ENCODE measurements at places on chromosomes 6 and 20.
A peak's percentile ranks its signal among the peaks of the same experiment; 100 is the strongest.

GRCh38 chr20:63119121-63119962 is 96.6 kb downstream of the YTHDF1 start:
- no peak for DNase-seq

- DNase-seq, result no peak
Measured at GRCh38 chr6:4564801-4565271, 211.4 kb upstream of the CDYL start.

- no peak for DNase-seq
Measured at GRCh38 chr6:116012471-116012949, 48.2 kb downstream of the FRK start.

- no peak for DNase-seq
Measured at GRCh38 chr6:41157323-41157722, 3.2 kb upstream of the TREML1 start.

DNA sequence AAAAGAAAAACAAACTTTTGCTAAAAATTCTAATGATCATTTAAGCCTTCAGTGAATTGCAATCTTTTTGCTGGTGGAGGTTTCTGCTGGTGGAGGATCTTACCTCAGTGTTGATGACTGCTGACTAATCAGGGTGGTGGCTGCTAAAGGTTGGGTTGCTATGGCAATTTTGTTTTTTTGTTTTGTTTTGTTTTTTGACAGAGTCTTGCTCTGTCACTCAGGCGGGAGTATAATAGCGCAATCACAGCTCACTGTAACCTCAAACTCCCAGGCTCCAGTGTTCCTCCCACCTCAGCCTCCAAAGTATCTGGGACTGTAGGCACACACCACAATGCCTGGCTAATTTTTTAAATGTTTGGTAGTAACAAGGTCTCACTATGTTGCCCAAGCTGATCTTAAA is 94.7 kb downstream of the ANKRD6 start:
- DNase-seq, result no peak

DNA sequence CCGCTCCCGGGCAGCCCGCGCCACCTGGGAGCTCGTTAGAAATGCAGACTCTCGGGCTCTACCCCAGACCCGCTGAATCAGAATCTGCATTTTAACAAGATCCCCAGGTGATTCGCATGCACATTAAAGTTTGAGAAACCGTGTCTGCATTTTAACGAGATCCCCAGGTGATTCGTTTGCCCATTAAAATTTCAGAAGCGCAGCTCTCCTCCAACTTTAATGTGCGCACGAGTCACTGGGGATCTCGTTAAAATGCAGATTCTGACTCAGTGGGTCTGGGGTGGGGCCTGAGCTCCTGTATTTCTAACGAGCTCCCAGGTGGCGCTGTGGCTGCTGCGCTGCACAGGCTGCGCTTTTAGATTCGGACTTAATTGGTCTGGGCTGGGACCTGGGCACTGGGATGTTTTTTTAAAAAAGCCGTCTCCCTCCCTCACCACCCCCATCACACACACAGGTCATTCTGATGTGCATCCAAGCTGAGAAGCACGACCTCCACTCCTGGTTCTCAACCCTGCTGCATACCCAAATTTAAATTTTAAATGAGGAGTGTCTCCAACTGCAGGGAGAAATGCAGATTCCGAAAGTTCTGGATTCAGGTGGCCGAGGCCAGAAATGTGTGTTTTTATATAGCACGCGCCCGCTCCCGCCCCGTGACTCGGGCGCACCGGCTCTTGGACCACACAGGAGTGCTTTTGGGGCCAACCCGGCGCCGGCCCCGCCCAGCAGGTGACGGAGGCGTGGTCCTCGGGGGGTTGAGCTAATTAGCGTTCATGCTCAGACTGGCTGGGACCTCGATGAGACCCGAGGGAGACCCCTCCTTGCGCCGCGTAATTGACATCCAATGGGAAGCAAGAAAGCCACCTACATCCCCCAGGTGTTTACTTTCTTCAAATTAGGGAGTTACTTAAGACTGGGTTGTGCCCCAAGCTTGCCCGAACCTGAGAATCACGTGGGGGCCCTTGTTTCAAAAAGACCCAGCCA is 85.8 kb downstream of the ZFP64 start:
- DNase-seq, result no peak

DNA sequence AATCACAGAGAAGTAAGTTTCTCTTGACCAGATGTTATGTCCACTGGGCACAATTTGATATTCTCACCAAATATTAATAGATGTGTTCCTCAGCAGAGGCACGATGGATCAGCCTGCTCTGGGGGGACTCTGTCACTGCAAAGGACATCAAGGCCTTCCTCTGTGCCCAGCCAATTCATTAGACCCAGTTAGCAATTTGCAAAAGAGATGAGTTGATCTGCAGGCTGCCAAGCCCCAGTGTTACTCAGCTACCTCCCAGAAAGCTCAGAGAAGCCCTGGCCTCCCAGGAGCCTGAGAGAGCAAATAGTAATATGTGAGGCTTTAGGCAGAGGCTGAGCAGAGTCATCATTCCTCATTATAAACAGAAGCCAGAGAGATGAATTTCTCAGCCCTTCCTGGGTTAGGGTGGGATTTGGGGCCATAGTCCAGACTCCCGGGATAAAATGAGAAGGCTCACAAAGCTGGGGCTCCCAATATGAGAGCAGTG is 54.2 kb downstream of the ZNF831 start:
- DNase-seq, result no peak

GRCh38 chr20:43682446-43682845 is 15.5 kb downstream of the MYBL2 start:
- no peak for DNase-seq

GRCh38 chr20:41635158-41635557 is 17.0 kb upstream of the CHD6 start:
- no peak for DNase-seq

GRCh38 chr6:40583709-40584108 is 3.5 kb downstream of the LRFN2 start:
- peak; percentile 46 for DNase-seq

DNA sequence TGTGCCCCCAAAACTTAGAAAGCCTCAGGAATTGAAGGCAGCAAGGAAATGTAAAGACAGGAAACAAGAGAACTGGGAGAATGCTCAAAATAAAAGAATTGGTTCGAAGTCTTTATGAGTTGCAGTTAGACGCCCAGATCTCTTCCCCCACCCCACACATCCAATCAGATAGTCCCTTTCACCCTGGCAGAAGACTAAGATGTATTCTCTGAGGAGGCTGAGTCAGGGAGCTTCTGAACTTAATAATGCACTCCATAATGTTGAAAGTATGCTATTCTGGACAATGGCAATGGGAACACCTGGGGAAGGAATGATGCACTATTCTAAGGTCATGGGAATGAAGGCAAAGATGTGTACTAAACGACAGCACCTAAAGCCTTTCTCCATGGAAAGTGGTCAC is 173.6 kb downstream of the MTFR2 start:
- no peak for DNase-seq

DNA sequence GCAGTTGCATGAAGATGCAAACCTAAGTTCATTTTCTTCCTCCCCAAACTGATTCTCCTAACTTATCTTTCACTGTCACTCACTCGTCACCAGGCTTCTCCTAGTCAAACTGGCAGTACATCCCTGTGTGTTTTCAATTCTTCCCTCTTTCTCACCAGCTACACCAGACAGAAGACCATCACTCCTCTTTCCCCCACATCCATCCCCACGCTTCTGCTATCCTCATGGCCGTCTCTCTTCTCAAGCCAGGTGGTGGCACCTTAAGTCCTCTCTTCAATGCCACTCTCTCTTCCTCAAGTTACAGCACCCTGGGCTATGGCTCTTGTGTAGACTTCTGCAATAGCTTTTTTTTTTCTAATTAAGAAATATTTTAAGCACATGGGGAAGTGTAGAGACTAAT is 14.4 kb upstream of the TREM2 start:
- DNase-seq, result no peak

GRCh38 chr20:25033265-25033923 is 24.5 kb downstream of the ACSS1 start:
- no peak for DNase-seq

GRCh38 chr20:47927385-47927851 is 142.1 kb upstream of the SULF2 start:
- DNase-seq, result no peak

- DNase-seq, result peak; percentile 52
Measured at GRCh38 chr6:136643850-136644596, 93.8 kb upstream of the MAP7 start.

DNA sequence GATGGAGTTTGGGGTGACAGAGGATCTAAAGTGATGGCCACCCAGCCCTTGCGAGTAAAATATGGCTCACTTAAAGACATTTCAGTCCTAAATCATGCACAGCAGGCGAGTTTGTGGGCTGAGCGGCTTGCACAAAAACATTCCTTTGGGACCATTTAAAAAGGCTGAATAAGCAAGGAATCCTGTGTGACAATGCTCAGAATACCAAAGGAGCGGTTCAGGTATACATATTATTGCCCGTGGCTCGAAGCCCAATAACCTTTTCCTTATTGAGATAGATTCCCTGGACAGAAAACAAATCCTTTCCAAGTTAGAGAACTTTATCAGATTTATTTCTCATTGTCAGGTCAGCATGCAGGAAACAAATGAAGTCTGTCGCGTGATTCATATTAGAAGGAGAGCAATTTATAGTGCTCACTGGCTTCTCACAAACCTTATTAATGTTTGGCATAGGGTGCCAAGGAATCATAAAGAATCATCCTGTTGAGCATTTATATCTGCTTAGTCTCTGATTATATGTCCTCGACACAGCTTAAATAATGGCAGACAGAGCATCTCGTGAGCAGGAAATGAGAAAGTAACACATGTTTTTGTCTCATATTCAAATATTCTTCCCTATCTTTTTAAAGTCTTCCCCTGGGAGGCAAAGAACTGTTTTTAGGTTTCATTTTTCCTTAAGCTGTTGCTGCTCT is 121.3 kb downstream of the TRMT11 start:
- no peak for DNase-seq

GRCh38 chr6:145087034-145087433 is 648.3 kb downstream of the EPM2A start:
- DNase-seq, result no peak

DNA sequence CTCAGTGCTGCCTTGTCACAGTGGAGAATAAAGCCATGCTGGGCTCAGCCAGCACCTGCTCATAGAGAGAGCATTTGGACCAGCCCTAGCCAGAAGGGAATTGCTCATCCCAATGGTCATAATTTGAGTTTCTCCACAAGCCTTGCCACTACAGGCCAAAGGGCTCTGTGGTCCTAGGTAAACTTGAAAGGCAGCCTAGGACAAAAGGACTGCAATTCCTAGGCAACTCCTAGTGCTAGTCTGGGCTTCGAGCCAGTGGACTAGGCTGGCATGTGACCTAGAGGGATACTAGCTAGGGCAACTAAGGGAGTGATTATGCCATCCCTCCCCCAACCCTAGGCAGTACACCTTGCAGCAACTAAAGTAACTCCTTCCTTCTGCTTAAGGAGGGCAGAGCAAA is 516.2 kb downstream of the BCKDHB start:
- DNase-seq, result no peak

DNA sequence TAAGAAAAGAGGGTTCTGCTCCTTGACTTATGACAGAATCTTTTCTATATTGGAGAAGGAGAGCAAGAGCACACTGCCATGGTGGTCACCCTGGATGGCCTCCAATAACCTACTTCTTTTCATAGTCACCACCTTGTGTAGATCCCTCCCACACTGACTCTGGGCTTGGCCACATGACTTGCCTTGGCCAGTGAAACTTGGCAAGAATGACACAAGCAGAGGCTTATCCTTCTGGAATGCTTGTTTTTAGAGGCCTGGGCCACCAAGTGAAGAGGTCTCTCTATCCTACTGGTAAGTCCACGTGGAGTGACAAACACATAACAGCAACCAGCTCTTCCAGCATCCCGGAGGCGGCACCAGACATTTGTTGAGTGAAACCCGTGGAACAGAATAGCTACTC is 349.4 kb upstream of the JARID2 start:
- DNase-seq, result no peak
